ENCODE measurements at places on chromosomes 5 and 9.

- no peak for DNase-seq
Measured at GRCh38 chr5:125199968-125200865, 453.8 kb upstream of the ZNF608 start.

DNA sequence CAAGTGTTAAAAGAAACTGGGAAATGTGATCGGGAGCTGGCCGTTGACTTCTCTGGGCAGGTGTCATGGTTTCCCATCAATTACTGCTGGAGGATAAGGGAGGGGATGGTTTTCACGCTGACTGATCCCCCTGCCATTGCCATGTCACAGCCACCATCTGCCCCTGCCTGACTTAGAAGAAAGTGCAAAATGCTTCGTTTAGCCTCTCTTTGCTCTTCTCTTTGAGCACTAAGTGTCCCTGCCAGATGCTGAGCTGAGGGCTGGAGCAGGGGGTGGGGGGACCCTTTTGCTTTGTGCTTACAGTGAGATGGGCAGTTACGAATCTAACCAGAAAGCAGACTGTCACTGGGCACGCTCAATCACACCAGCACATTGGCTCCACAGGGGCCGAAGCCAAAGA lies 138.4 kb upstream of the ALDH1B1 start:
- no peak for DNase-seq

- no peak for DNase-seq
Measured at GRCh38 chr9:87648606-87649005, 77.3 kb upstream of the CTSL start.

DNA sequence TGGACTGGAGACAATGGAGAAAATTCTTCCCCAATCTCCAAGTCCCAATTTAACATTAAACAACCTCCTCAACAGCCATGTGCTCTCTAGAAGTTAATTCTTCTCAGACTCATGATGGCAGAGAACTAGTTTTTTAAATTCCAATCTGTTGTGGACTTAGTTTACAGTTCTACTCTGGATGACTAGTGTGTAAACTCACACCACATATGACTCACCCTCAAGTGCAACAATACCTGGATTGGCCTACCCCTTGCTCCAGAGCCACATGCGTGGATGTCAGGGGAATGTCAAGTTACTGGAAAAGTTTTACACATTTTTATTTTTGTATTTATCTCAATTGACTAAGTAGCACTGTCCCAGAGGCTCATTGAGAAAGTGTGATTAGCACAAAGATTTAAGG lies 136.0 kb upstream of the EFNA5 start:
- DNase-seq, result no peak

DNA sequence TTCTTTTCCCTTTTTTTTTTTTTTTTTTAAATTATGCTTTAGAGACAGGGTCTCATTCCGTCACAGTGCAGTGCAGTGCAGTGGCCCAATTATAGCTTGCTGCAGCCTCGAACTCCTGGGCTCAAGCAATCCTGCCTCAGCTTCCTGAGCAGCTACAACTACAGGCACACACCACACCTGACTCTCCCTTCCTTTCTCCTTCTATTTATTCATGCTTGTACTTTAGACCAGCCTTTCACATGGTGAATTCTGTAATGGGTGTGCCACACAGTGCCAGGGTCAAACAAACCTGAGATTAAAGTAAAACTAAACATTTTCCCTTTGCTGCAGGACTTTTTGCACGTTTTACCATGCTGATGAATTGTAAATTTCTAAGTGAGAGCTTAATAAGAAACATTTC lies 8.0 kb downstream of the SH3RF2 start:
- DNase-seq, result no peak

GRCh38 chr9:75083188-75083970 lies 4.6 kb downstream of the NMRK1 start:
- DNase-seq, result no peak

- no peak for DNase-seq
Measured at GRCh38 chr9:127735530-127736185, 564 bp upstream of the TOR2A start.

GRCh38 chr5:63854076-63854475 lies 108.2 kb downstream of the HTR1A start:
- no peak for DNase-seq

GRCh38 chr9:131743501-131743900 lies 3.6 kb upstream of the RAPGEF1 start:
- no peak for DNase-seq
